Tibial nerve (tissue), 4 donors: ENCODE measurements at places on chromosomes 5 and 9.

GRCh38 chr5:51148437-51148836, 234.8 kb upstream of the ISL1 start:
- DNase-seq, result no peak

DNA sequence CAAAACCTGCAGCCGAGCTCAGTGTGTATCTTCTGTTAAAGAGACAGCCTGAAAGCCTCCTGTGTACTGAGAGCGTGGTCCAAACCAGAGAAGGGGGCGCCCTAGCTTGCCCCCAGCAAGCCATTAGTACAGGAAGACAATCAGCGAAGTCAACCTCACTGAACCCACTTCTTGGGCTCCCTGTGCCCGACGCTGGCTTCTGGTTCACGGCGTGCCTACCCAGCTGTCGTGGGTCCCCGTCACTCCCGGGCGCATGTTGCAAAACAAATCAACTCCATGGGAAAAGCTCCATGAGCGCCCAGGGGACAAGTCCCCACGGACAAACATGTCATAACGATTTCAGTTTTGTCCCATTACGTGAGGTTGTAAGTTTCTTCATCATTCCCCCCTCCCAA, 326.9 kb downstream of the SH3GL2 start:
- no peak for DNase-seq

GRCh38 chr5:60698336-60698735, 1.6 kb downstream of the DEPDC1B start:
- no peak for DNase-seq

DNA sequence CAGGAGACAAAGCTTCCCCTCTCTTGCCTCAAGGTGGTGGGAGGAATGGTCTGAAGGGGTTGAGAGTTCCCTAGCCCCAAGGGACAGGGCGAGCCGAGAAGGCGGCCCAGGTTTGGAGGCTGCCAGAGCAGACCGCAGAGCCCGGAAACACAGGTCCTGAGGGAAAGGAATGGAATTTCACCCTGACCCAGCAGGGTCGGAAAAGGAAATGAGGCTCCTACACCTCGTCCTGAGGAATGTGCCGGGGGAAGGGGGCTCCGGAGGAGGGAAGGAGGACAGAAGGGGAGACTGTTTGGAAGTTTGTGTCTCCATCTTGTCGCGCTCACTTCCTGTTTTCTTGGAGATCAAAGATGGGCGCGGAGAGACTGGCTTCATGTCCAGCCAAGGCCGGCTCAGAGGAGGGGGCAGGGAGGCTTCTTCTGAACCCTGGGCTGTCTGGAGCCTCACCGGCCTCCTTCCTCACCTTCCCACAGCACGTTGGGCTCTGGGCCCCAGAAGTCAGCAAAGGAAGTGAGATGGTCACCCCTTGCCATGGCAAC, 9.6 kb downstream of the ENG start:
- no peak for DNase-seq

DNA sequence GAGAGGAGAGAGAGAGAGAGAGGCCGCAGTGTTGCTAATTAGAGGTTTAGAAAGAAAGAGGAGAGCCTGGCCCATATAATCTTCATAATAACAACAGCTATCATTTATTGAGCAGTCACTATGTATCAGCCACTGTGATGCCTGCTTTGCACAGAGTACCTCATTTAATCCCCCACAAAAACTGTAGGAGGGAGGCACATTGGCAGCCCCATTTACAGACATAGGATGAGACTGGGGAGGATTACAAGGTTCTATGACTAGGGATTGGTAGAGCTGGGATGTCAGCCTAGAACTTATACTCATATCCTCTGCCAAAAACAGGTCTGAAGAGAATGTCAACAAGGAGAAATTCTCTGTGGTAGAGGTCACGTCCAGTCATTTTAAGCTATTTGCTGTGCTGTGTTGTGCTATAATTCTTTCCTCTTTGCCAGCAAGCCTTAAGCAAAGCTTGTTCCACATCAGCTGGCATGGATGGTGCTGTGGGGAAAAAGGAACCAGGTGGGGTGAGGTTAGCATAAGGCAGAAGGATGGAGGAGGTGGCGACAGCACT, 6.7 kb upstream of the GCNT4 start:
- DNase-seq, result no peak

DNA sequence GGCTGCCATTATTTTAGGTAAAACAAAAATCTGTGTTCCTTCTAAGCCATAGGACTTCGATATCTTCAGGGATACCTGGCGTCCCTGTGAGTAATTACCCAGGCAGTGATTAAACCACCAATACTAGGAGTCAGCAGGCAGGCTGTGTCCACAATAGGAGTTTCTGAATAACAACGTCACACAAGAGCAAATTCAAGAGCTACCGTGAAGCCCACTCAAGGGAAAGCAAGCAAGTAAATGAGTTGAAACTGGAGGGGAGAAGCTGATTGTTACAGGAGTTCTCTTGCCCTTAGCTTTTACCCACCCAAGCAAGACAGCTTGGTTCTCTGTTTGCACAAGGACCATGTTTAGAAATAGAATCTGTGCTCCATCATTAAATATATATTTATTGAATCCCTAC, 50.8 kb downstream of the SEMA5A start:
- no peak for DNase-seq

GRCh38 chr9:38380230-38380871, 12.2 kb upstream of the ALDH1B1 start:
- no peak for DNase-seq

GRCh38 chr5:13941468-13941867, 3.0 kb downstream of the DNAH5 start:
- DNase-seq, result no peak

DNA sequence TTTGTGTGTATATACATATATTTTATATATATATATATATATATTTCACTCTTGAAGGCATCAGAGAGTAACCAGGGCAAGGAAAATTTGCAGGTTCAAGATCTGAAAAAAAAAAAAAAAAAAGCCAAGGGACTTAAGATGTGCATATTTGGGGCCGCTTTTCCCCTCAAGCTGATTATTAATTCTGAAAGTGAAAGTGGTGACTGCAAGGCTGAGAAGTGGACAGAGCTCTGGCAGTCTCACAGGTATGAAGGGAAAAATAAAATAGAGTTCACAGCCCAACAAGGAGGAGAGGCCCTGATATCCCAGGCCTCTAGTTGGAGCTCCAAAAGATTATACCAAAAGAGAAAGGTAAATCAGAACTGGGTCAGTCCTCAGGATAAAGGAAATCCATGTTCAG, 234.4 kb upstream of the GAS1 start:
- DNase-seq, result no peak

GRCh38 chr5:159456722-159457465, 126.6 kb upstream of the IL12B start:
- no peak for DNase-seq
